ENCODE measurements at places on chromosomes 1 and 21.

DNA sequence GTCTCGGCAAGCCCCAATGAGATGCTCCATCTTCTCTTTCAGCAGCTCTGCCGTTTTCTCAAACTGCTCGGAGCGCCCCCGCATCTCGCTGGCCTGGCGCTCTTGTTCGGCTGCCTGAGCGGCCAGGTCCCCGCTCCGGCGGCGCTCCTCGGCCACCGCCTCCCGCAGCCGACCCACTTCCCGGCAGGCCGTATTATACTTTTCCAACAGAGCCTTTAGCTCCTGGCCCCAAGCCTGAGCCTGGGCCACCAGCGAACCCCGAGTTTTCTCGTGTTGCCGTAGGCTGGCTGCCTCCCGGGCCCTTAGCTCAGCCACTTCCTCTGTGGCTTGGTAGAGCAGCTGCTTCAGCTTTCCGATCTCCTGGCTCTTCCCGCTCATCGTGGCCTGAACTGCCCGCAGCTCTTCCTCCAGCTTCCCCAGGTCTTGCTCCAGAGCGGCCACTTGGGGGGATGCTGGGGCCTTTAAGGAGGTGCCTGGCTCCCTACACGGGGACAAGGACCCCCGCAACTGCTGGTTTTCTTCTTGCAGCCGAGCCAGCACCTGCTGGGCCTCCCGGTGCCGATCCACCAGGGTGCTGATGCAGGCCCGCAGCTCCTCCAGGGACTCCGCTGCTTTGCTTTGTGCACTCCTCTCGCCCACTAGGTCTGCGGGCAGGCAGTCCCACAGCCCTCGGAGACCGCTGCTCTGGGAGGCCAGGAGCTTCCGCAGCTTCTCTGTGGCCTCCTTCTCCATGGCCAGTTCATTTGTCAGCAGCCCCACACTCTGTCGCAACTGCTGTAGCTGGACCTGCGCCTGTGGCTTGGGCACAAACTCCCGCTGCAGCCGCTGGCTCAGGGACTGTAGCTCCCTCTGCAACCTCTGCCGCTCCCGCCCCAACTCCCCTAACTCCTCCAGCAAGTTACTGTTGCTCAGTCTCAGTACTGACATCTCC lies 13.4 kb upstream of the PIAS3 start:
- DNase-seq, result peak; percentile 59

DNA sequence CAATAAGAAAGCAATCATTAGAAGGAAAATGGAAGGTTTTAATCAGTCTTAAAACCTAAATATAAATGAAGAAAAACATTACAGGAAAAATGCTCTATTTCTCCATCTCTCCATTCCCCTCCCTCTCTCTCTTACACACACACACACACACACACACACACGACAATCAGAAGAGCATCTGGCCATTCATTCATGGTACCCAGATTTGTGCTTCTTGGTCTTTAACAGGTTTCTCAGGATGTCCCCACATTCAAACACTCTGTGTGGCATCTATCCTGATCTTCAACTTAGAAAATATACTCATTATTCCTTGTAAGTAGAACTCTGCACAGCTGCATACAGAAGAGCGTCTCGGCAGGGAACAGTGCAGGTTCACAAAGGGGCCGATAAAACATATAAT lies 779 bp downstream of the LRRC40 start:
- no peak for DNase-seq

DNA sequence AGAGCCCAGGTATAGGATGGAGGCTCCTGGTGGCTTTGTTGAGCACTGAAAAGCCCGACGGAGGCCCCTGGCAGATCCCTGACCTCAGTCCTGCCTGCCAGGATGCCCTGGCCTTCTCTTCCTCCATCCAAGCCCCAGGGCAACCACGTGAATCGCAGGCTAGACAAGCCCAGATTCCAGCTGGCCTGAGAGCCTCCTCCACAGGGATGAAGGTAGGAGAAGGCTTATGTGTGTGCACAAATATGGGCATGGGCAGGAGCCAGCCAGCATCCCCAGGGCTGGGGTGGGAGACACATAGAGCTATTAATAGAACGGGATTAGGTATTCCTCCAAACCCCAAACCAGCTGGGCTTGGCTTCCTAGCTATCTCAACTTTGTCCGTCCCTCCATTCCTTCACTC lies 4.0 kb upstream of the EXTL1 start:
- no peak for DNase-seq

GRCh38 chr1:233656032-233656635 lies 42.2 kb downstream of the KCNK1 start:
- no peak for DNase-seq

DNA sequence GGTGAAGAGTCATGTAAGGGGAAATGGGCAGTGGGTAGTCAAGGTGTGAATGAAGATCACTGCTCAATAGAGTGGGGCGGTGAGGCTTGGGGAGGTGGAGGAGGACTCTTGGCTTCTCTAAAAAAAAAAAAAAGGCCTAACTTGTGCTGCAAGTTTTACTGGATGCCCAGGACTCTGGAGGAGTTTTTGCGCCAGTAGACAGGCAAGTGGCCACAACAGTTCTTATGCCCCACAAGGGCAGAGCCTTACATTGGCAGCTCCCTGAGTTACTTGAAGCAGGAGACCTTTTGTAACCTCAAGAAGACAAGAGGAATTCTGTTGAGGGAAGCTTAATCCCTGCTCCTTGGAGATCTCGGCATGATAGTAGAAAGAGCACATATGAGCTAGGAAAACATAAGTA lies 54.9 kb upstream of the PPP2R5A start:
- DNase-seq, result no peak

DNA sequence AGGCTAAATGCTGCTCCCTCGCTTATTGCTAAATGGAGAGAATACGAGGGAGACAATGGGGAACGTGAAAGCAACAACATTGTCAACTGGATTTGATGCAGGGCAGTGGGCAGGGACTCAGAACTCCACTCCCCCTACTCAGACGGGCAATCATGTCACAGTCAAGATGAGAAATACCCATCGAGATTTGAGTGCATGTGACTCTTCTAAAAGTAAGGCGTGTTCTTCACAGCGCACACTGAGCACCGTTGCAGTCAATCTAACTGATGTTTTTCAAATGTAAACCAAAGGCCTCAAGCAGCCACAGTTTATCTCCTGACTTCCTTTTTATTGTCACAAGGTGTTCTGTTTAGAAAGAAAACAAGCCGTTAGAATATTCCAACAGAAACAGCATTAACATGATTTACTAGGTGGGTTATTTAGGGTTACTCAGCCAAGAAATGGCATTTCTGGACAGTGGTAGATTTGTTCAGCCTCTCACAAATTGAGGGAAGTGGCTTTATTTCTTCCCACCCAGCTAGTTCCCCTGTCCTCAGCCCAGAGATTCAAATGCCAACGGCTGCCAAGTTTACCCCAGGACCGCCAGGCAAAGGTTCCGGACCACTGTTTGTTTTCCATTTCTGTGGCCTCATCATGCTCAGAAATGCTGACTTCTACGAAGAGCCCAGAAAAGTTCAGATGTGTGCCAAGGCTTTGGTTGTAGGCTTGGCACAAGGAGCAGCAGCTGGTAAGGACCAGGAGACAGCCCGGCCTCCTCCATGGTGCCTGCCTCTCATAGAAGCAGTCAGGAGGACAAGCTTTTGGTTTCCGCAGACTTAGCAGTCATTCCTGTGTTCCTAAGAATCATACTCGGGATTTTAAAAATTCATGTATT lies 171.4 kb downstream of the KIF26B start:
- DNase-seq, result no peak

- DNase-seq, result no peak
Observed at GRCh38 chr1:2024887-2025286, 5.7 kb downstream of the GABRD start.

DNA sequence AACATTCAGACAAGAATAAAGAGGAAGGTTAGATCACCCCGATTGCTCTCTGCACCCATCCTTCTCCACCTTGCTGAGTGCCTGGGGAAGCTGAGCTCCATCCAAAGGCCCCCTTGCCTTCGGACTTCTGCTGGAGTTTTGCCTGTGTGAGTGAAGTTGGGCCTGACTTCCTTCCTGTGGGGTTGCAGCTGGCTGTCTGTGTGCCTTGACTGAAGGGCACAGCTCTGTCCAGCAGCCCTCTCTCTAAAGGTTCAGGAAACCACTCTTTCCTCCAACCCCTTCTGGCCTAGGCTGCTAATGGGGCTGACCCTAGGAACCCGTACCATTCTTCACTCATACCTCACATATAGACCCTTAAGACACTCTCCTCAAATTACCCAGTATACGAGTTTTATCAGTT lies 173.4 kb upstream of the HMCN1 start:
- DNase-seq, result no peak

DNA sequence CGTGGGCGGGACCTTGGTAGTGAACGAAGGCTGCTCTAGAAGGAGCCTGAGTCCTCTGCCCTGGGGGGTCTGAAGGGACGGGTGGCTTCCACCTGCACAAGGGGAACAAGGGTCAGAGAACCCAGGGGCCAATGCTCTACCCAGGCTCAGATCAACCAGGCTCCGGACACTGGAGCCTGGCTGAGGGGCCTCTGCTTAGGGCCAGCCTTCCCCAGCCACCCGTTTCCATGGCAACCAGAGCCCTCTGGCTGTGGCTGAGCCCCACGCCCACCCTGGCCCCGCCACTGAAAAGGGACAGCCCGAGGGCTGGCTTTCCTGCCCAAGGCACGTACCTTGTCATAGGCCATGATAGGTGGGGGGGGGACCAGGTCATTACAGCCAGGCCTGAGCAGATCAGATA lies 724.6 kb downstream of the PTPRU start:
- no peak for DNase-seq

DNA sequence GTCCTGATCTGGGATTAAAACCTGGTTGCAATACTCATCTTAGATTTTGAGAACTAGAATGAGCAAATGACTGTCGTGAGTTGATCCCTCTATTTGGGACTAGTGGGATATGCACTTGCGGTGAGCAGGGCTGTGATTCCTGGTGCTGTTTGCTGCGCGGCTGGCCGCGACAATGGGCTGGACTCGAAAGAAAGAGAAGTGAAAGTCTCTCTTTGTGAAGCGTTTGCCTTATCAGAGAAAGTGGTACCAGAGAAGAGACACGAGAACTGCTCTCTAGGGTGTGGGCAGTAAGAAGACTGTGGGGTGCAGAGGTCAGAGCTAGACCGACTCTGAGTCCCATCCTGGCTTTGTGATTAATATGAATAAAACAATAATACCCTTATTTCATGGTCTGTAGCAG lies 8.6 kb downstream of the ST6GALNAC3 start:
- no peak for DNase-seq

DNA sequence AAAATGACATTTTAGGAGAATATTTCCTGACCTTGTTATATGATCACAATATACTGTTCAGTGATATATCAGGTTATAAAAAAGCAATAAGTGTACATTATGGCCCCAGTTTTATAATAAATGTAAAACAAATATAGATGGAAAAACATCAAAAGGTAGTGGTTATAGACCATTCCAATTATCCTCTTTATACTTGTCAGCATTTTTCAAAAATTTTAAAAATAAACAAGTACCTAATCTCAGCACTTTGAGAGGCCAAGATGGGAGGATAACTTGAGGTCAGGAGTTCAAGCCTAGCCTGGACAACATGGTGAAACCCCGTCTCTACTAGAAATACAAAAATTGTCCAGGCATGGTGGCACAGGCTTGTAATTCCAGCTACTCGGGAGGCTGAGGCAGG lies 69.6 kb upstream of the B3GALNT2 start:
- DNase-seq, result no peak

GRCh38 chr1:183920651-183921050 lies 115.7 kb downstream of the RGL1 start:
- no peak for DNase-seq

GRCh38 chr21:33317786-33318486 lies 6.8 kb upstream of the IFNAR1 start:
- no peak for DNase-seq

GRCh38 chr1:86754265-86754974 lies 50.0 kb downstream of the SH3GLB1 start:
- no peak for DNase-seq

- DNase-seq, result no peak
Observed at GRCh38 chr21:26443291-26443690, 129.8 kb downstream of the CYYR1 start.

GRCh38 chr1:234698686-234699085 lies 88.7 kb upstream of the IRF2BP2 start:
- DNase-seq, result no peak

- DNase-seq, result no peak
Observed at GRCh38 chr1:15786581-15786980, 20.9 kb downstream of the UQCRHL start.

DNA sequence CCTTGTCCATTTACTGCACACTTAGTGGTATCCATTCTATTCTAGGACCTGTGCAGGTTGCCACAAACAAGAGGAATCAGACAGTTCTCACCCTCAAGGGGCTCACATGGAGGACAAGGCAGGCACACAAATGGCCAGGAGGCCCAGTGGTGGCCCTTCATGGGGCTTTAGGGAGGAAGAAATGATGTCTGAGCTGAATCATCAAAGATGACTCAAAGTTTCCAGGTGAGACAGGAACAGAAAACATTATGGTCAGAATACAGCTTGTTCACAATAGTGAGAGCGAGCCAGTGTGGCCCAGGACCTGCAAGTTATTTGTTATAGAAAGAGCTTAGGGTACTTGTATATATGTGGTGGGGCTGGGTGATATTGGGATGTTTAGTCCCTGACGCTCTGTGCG lies 26.4 kb downstream of the SHISAL2A start:
- peak; percentile 25 for DNase-seq

- no peak for DNase-seq
Observed at GRCh38 chr1:14112613-14113012, 412.6 kb downstream of the PRDM2 start.

DNA sequence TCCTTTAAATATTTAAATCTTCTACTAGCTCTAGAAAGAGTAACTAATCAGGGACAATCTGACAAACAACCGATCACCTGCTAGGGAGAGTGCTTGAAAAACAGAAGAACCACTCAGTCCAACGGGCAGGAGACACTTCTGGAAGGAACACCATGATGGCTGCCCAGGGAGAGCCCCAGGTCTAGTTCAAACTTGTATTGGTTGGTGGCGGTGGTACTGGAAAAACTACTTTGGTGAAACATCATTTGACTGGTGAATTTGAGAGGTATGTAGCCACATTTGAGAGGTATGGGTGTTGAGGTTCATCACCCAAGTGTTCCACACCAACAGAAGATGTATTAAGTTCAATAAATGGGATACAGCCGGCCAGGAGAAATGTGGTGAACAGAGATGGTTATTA lies 4.8 kb upstream of the WDR47 start:
- no peak for DNase-seq
